Memory B cell (primary cell): ENCODE measurements at places on chromosomes 6 and 20.

GRCh38 chr6:167733740-167734661, 92.7 kb upstream of the AFDN start:
- DNase-seq = no peak

GRCh38 chr6:17869010-17869752, 118.3 kb downstream of the KIF13A start:
- no peak for DNase-seq

- no peak for DNase-seq
Observed at GRCh38 chr6:73704260-73704659, 8.3 kb downstream of the CD109 start.

- no peak for DNase-seq
Observed at GRCh38 chr6:27531772-27532459, 59.0 kb upstream of the ZNF184 start.

- DNase-seq = no peak
Observed at GRCh38 chr6:162973151-162973872, 245.5 kb downstream of the PACRG start.
